NCI-H460 (cell line): ENCODE measurements at places on chromosomes 12 and 14. TPM values are rescaled to one million over a fixed set of nuclear protein-coding genes. Genes with fewer than 3 reads are reported as not detected.

Gene GLS2
- not detected in 2 replicates for total RNA-seq

- no peak for DNase-seq
Observed at GRCh38 chr12:54631551-54631950, 3.1 kb downstream of the LACRT start.

DNA sequence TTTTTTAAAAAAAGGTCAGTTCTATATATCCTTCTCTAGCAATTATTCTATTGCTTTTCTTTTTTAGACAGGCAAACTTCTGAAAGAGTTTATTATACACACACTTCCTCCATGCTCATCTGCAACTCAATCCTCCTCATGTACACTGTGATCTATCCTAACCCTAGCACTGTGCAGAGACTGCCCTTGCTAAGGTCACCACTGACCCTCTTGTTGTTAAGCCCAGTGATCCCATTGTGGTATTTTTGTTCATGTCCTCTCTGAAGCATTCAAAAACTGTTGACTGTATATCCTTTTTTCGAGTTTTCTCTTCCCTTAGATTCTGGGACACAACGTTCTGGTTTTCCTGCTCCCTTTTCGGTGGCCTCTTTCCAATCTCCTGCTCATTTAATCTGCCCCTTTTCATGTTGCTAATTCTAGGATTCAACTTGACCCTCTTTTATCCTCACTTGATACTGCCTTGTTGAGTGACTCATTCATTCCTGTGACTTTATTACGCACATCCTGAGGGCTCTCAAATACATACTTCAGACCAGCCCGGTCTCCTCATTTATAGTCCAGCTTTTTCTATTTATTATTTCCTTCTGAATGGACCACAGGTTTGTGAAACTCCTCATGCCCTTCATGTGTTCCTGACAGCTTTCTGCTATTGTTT lies 53.9 kb upstream of the PTPRB start:
- DNase-seq: peak; percentile 9

DNA sequence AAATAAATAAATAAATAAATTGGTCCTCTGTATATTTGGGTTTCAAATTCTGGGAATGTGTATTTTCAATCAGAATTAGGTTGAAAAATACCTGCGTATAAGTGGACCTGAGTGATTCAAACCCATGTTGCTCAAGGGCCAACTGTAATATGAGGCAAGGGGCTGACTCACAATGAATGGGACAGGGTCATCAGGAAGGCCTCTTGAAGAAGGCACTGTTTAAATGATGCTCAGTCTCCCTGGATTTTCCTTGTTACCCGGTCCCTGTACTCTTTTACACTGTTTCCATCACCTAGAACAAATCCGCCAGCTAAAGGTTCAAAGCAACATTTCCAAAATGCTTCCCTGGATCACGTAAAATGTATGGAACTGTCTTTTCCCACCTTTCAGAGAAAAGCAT lies 3.8 kb downstream of the PSMB5 start:
- no peak for DNase-seq

DNA sequence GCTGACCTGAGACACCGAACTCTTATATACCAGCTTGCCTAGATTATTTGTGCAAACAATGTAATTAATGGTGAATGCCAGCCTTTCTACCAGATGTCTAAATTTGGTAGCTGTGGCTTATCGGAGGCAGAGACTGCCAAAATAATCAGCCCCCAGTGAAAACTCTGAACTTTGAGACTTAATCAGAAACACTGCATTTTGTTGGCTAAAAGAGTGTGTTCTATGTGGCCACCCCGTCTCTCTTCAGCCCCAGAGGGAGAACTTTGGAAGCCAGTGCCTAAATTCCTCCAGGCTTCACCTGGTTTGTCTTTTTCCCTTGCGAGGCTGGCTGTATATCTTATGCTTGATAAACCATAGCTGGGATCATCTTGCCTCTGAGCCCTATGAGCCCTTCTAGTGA lies 90.1 kb downstream of the LMNTD1 start:
- DNase-seq: no peak

Gene TTC5
- total RNA-seq: 13.0 and 18.7 TPM in 2 replicates

GRCh38 chr12:19161216-19161615 lies 31.7 kb downstream of the PLEKHA5 start:
- DNase-seq: no peak

Gene ACACB
- 1.9 and 2.5 TPM in 2 replicates for total RNA-seq

Gene NPFF
- total RNA-seq: 1.0 TPM in 1 of 2 replicates, not detected in the other

- DNase-seq: no peak
Observed at GRCh38 chr14:53663709-53664108, 292.9 kb downstream of the BMP4 start.

Gene GPR137C
- total RNA-seq: not detected in 2 replicates

DNA sequence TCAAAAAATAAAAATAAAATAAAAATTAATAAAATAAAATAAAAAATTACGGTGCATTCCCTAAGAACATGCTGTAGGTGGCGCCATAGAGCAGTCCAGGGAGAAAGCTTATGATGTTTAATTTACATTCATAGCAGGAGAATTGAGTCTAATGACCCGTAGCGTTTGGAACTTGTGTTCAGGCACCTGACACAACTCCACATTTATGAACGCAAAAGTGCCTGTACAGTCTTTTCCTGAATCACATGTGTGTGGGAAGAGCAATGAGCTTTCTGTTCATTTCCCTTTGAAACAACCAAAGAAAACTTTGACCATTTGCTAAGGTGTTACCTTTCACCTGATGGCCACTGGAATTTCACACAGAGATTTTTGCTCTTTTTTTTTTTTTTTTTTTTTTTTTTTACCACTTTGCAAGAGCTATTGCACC lies 60.6 kb upstream of the KCNA1 start:
- DNase-seq: peak; percentile 16

GRCh38 chr14:34229140-34229539 lies 232.9 kb downstream of the SPTSSA start:
- DNase-seq: no peak

Gene PLD4
- total RNA-seq: not detected in 2 replicates

DNA sequence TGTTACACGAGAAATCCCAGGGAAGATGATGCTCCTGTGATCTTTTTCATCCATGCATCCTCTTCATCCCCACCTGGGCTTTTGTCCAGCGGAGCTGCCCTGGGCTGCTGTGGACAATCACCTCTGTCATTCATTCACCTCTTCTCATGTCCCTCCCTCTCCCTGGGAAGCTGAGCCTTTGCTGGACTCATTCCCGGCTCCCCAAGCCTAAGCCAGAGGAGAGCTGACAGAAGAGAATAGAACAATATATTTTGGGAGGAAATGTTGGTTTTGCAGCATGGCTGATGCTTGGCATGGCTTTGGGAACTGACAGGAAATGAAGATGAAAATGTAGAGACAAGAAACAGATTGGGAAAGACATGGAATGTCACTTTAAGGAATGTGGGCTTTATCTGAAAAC lies 177.4 kb downstream of the DICER1 start:
- no peak for DNase-seq

- no peak for DNase-seq
Observed at GRCh38 chr12:3551976-3552725, 61.1 kb downstream of the PRMT8 start.

GRCh38 chr12:56474389-56474788 lies 6.0 kb downstream of the SPRYD4 start:
- DNase-seq: no peak

Gene MUCL1
- not detected in 2 replicates for total RNA-seq

Gene FERMT2
- total RNA-seq: 62.2 and 62.3 TPM in 2 replicates

- DNase-seq: peak; percentile 45
Observed at GRCh38 chr12:131390412-131391334, 320.2 kb upstream of the SFSWAP start.

DNA sequence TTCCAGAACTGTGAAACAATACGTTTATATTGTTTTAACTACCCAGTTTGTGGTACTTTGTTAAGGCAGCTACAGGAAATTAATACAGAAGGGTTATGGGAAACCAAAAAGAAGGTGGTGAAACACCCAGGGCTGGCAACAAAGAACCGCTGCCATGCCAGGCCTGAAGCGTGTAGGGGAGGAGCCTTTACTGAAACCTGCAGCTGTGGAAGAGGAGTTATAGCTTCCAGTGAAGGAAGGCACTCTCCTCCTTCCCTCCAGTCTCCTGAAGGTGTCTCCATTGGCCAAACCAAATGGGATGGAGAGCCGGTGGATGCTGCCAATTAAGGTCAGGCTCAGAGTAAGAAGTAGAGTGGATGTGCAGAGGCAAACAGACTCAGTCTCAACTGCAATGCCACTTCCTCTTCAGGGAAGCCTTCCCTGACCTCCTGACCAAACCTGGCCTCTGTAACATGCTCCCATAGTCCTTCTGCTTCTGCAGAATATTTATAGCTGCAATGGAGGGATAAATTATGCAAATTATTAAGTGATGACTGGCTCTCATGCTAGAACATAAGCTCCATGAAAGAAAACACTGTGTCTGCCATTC lies 168.3 kb downstream of the DAD1 start:
- DNase-seq: no peak

DNA sequence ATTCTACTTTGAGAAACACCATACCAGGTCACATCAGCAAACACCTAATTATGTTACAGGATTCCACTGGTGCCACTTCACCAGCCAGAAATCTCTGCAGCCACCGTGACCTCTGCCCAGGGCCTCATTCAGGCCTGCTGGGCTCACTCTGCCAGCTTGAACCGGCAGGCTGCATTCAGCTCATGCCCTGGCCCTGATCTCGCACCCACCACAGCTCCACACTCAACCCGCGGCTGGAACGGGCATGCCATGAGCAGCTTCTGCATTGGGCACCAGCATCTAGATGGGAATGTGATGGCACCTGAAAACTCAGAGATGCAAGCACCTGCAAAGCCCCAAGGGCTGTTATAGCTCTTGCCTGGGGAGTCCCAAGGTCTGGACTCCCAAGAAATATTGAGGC lies 168.7 kb downstream of the DPY19L2 start:
- no peak for DNase-seq

Gene PLEKHA5
- total RNA-seq: 48.2 and 53.9 TPM in 2 replicates

Gene LRRC43
- not detected in 2 replicates for total RNA-seq

Gene SAMD15
- 0.75 and 2.0 TPM in 2 replicates for total RNA-seq

DNA sequence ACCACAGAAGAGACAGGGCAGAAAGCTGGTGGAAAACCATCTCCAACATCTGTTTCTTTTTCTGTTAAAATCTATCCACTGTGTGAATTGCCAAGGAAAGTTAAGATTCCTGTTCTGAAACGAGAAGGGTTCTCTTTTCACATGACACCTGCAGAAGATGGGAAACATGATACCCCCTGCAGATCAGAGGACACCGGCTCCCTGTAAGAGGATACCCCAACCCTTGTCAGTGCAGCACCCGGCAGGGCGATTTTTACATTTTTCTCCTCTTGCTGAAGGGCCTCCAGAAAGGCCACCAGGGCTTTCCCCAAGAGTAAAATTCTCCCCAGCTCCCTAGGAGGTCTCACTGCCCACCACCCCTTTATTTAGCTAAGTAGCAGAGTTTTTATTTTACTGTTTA lies 48.2 kb downstream of the DPF3 start:
- no peak for DNase-seq

GRCh38 chr12:52162981-52163380 lies 28.8 kb downstream of the KRT80 start:
- DNase-seq: no peak

Gene KRT6A
- not detected in 2 replicates for total RNA-seq

Gene GCN1
- 67.3 and 88.6 TPM in 2 replicates for total RNA-seq

- DNase-seq: no peak
Observed at GRCh38 chr12:39401459-39401858, 41.5 kb downstream of the KIF21A start.

- DNase-seq: no peak
Observed at GRCh38 chr12:1972856-1973317, 31.4 kb downstream of the DCP1B start.
